ENCODE measurements at places on chromosomes 2 and 18.

- DNase-seq = no peak
These were observed at the start of gene ADCYAP1 for GRCh38 chr18:904218-905090. Gene ADCYAP1 (plus strand): TSS chr18:904871. CDS start chr18:905387, 516 bp downstream.

GRCh38 chr2:177754492-177754873 lies 318.1 kb downstream of the PDE11A start:
- no peak for DNase-seq

DNA sequence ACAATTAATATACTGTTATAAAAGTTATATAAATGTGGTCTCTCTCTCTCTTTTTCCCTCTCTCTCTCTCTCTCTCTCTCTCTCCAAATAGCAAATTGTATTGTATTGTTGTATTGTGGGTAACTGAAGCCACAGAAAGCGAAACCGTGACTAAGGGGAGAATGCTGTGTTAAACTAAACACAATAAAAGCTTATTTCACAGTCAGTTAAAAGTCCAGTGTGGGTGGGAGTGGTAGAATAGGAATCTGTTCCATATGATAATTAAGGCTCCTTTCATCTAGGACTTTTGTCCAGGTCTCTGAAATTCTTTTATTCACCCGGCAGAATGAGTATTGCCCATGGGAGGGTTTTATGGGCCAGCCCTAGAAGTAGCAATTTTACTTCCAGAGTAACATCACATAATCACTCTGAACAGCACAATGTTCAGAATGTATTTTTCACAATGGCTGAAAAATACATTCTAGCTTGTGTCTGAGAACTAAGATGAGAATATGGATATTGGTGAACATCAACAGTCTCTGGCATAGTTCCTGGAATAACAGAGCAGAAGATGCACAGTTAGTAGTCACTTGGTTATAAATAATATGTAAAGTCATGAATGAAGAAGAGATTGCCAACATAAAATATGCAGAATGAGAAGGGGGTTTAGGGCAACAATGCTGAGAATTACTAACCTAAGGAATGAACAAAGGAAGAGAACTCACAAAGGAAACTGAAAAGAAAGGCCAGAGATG lies 399.1 kb downstream of the PLCL1 start:
- no peak for DNase-seq

- no peak for DNase-seq
These were observed 1.0 kb upstream of the MAP4K4 start for GRCh38 chr2:101696272-101697123.

DNA sequence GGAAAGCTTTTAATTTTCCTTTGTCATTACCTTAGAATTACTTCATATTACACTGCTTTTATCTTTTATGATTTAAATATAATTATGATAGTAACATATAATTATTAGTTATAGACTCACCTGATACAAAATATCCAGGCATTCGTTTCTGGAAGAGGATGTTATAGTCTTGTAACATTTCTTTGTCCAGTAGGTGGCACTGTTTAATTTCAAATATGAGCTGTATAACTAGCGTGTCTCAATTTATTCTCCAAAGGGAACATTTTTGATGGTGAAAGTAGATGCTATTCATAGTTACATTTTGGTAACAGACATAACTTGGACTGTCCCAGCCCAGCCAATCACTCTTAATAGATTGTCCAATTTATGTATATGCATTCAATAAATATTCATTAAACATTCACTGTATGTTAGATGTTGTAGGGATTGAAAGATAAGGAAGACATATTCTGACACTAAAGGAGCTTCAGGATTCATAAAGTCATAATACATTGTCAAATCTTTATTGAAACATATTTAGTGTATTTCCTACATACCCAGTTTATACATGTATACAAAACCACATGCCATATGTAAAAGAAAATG lies 19.2 kb downstream of the DAW1 start:
- no peak for DNase-seq

DNA sequence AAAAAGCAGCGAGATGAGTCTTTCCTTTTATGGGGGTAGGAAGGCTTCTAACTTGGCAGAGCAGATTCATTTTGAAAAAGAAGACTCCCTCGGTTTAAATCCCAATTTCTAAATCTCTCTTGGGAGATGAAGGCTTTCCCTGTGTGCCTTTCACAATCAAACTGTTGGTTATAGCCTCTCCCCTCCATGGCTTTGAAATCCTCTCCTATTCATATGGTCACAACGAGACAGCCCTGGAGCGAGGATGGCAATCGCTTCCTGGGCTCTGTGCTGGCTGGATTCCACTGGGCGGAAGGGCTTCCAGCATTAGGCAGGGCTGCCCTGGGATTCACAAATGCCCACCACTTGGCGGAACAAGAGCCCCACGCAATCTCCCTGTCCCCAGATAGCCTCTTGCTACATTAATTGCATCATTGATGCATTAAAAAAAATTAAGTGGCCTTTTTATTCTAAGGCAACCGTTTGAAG lies 1.6 kb downstream of the CAVIN2 start:
- DNase-seq = no peak

- DNase-seq = no peak
These were observed 46.6 kb downstream of the PRKRA start for GRCh38 chr2:178404368-178404767.
